ENCODE measurements at places on chromosomes 7 and 10.
A peak's percentile ranks its signal among the peaks of the same experiment; 100 is the strongest.

GRCh38 chr7:106037489-106038176 is 74.5 kb downstream of the SYPL1 start:
- DNase-seq = no peak

DNA sequence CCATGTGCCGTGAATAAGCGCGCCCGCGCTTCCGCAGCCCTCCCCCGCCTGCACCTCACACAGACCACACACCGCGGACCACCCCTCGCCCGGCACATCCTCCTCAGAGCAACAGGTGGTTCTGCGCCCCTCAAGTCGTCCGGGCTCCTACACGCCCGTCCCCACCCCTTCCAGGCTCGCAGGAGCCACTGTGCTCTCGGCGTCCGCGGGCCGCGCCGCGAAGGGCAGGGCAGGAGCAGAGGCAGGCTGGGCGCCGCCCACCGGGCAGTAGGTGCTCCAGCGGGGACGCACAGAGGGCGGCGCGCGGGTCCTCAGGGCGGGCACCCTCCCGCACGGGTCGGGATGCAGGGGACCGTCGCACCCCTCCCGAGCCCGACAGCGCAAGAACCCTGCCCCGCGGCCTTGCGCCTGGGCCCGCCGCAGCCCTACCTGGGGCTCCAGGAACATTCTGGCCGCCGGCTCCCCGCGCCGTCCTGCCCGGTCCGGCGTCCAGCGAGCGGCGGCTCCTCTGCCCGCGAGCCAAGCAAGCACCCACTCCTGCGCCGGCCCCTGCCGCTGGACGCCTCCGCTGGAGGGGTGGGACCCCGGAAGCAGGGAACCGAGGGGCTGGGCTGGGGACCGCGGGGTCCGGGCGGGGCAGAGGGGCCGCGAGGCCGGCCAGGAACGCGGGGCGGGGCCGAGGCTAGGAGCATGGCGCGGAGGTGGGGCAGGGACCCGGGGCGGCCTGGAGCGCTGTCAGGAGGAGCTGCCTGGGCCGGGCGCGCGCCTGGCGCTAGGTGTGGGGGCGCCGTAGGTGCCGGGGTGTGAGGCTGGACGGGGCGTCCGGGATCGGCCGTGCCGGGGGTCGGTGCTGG is 37.4 kb downstream of the RASGEF1A start:
- DNase-seq = peak; percentile 60

- DNase-seq = no peak
These were observed 10.9 kb downstream of the PARP12 start for GRCh38 chr7:140051820-140052219.

- no peak for DNase-seq
These were observed 405.0 kb upstream of the GALNT17 start for GRCh38 chr7:70726951-70727378.

GRCh38 chr10:63369711-63370110 is 96.1 kb downstream of the JMJD1C start:
- DNase-seq = no peak

DNA sequence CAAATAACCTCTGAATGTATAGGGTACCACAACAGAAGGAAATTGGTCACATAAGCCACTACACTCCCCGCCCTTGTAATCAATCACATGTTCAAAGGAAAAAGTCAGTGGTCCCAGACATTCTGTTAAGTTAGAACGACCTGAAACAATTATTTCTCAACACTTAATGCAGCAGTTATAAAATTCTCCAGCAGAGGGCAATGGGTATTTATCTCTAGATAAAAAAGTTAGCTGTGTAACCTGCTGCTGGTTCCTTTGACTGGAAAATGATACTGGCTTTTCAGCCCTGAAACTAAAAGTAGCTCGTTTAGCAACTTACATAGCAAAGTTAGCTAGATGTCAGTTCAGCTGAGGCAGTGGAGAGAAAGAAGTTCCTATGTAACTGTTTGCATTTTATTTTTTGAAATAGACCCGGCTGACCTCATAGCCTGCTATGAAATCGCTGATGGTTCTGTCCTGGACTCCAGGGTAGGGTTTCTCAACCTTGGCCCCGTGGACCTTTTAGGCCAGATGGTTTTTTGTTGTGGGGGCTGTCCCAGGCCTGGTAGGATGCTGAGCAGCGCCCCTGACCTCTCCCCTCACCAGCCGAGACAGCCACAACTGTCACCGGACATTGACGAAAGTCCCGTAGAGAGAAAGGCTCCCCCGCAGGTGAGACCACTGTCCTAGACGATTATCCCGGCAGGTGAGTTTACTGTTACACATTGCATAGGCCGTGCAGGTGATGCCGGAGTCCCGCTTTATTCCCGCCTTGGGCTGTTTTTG is 40.2 kb upstream of the PROSER2 start:
- no peak for DNase-seq

- DNase-seq = no peak
These were observed 154.1 kb downstream of the LHFPL3 start for GRCh38 chr7:104482362-104483037.

GRCh38 chr7:132450188-132450587 is 126.1 kb downstream of the PLXNA4 start:
- no peak for DNase-seq

GRCh38 chr7:20412032-20412431 is 81.3 kb downstream of the ITGB8 start:
- DNase-seq = no peak

DNA sequence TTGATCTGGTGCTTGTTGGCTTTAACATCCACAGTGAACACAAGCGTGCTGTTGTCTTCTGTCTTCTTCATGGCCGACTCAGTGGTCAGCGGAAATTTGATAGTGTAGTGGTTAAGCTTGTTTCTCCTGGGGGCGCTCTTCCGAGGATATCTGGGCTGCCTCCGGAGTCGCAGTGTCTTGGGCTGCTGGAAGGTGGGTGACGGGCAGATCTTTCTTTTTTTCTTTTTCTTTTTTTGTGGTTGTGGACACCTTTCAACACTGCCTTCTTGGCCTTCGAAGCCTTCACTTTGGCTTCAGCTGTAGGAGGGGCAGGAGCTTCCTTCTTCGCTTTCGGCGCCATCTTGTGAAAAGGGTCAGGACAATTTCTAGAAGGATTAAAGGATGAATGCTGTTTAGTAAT is 23.8 kb upstream of the RPA3 start:
- no peak for DNase-seq

GRCh38 chr10:132446661-132447445 is 49.9 kb downstream of the PWWP2B start:
- DNase-seq = peak; percentile 86

- no peak for DNase-seq
These were observed 12.9 kb upstream of the GRID2IP start for GRCh38 chr7:6563936-6564770.

DNA sequence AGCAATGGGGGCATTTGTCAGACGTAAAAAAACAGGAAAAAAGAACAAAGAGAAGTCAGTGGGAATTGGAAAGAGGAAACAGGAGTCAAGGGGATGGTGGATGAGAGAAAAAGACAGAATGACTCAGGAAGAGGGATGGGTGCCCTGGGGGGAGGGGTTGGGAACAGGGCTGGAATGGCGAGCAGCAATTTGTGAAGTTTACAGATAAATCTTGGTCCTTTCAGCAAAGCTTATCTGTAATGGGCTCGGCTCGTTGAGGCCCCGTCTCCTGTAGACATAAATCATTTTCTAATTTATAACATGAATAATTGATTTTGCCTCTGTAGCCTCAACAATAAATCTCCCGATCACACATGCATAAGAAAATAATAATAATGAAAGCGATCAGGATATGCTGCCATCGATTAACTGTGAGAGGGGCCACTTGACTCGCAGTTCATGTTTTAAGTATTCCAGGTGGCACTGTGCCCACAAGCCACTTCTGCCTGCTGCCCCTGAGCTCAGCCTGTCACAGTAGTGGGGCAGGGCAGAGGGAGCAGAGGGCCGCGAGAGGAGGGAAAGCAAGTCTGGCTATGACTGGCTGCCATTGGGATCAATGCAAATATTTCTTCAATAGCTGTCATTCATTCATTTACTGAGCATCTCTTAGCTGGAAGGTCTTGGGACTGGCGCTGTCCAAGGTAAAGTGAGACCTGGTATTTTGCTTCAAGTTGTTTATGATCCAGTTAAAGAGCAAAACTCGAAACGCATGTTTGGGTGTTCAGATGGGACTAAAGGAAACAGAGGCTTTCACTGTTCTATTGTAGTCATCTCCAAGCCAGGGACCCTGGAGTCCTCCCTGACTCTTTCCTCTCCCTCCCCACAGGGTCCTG is 47.4 kb upstream of the R3HCC1L start:
- DNase-seq = no peak

GRCh38 chr10:131736321-131736980 is 164.4 kb upstream of the PPP2R2D start:
- no peak for DNase-seq

GRCh38 chr7:96004578-96004977 is 232.2 kb downstream of the DYNC1I1 start:
- no peak for DNase-seq

DNA sequence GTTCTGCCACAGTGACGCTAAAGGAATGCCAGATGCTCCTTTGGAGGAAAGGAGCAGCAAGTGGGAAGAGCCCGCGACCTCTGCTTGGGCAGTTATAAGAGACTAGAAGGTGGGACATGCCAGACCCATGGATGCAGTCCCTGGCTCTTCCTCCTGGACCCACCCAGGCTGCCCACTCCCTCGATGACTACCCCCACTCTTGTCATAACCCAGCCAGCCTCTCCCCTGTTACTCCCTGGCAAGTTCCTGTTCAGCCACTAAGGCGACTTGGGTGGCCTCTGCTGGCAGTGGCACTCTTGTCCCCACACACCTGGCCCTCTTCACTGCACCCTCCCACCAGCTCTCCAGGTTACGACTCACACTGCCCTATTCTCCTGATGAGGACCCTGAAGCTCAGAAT is 33.5 kb downstream of the COL13A1 start:
- no peak for DNase-seq

DNA sequence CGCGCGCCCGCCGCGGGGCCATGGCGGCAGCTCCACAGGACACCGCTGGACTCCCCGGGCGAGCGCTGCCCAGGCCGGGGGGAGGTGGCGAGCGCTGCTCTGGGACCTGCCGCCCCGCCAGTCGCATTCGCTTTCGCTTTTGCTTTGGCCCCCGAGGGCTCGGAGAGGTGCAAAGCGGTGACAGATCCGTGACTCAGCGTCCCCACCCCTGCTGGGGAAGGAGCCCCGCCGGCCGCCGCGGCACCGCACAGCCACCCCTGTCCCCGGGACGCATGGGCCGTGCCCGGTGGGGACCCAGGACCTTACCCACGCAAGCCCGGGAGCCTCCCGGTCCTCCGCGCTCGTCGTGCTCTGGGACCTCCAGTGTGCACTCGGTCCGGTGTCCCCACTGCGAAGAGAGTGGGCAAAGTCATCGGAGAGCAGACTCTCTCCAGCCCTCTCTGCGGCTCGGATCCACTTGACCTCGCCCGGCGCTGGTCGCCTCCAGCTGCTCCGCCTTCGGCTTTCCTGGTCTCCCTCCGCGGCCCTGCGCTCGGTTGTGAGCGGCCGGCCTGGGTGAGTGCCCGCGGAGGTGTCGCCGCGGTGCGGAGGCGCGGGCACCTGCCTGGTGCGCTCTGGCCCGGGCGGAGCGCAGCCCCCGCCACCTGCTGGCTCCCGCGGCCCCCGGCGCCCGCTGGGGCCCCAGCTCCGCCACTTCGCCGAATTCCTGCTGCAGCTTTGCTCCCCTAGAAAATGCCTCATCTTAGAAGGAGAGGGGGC is at the start of gene IL15RA:
IL15RA (minus strand) TSS at position 73 of the 759 bp plus-strand sequence; CDS start at position 22, 51 bp downstream.
- peak; percentile 93 for DNase-seq

- DNase-seq = no peak
These were observed 96.5 kb upstream of the PLPP4 start for GRCh38 chr10:120360571-120360970.

- no peak for DNase-seq
These were observed 174.4 kb upstream of the BMPER start for GRCh38 chr7:33730958-33731357.

- DNase-seq = no peak
These were observed 331.1 kb downstream of the WDR11 start for GRCh38 chr10:121182219-121182618.

GRCh38 chr10:32379950-32380551 is 33.1 kb upstream of the EPC1 start:
- no peak for DNase-seq

GRCh38 chr7:157414702-157415096 is 77.9 kb downstream of the DNAJB6 start:
- no peak for DNase-seq

DNA sequence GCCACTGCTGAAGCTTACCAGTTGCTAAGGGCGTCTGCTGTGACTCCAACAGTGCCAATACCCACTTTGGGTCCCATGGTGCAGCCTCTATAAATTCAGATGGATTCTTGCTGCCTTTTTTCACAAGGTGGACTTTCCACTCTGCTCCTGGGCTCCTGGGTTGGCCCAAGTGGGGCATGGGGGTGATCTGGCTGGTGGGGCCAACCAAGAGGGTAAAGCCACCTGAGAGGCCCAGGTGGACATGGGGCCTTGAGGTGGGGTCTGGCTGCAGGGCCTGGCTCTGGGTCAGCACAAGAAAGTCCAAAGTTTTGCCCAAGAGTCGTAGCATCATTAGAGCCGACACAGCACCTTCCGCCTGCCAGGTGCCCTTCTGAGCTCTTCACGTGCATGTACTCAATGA is 105.2 kb upstream of the KDM7A start:
- DNase-seq = no peak

DNA sequence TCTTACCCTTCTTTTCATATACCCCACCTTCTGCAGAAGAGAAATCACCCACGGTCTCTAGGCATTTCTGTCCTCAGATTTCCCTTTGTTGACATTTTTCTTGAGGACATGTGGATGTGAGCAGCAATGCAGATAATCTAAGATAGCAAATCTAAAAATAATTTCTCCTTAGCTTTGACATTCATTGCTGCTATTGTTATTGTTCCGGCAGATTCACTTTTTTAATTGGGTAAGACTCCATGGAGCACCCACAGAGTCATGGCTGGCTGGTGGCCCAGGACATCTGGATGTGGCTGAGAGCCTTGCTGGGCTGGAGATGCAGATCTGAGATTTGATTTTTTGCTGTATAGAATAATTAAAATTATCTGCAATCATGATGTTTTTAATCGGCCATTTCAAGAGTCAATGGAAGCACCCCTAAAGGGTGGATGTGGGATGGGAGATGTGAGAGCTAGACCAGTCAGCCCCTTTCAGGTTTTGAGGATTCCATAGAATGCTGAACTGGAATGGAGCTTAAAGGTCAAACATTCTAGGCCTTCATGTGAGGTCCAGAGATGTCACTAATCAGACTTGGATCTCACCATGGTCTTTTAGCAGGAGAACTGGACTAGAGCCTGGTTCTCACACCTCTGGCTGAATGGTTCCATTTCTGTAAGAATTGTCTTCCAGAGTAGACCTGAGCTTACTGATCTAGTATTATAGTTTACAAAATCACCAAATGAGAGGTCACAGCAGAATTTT is 37.5 kb downstream of the TAS2R41 start:
- DNase-seq = no peak

DNA sequence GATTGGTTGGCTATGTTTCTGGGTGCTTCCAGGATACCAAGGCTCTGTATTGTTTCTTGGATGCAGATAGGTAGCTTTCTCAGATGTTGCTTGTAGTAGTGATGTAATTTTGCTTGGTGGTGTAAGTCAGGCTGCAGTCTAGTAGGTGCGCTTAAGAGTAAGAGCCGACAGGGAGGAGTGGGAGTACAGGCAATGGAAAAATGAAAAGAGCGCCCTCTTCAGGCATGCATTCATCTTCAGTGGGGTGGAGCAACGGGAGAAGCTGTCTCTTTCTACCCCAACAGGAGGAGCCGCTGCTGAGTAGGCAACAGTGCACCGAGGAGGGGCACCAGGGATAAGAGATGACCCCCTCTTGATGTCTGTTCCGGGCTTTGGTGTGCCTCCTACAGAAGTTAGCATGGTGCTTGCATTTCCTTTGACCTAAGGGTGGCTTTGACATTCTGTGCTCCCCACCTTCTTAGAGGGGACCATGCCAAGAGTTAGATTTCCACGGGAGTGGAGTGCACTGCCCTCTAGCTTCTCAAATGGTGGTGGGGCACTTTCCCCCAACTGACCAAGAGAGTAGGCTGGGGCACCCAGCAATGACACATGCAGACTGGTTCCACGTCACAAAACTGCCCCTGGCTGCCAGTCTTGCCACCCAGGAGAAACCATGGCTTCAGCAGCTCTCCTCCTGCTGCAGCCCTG is 56.1 kb downstream of the ZNF783 start:
- DNase-seq = no peak

Measured in activated T-cell treated with anti-CD3 and anti-CD28 coated beads, Interleukin-2, amount 50 U/mL, for 48 hours (primary cell).